Astrocyte (in vitro differentiated cells and primary cell): ENCODE measurements at places on chromosomes 4 and X. TPM values are rescaled to one million over a fixed set of nuclear protein-coding genes. Genes with fewer than 3 reads are reported as not detected.

- H3K4me1 ChIP-seq = peaks cover 12% of the 10 kb centered on the region
- H3K4me3 ChIP-seq = no peak overlapping the region
- peak; percentile 28 for DNase-seq
Measured at GRCh38 chr4:129355516-129355915, 259.6 kb downstream of the C4orf33 start.

- H3K4me3 ChIP-seq = no peak overlapping the region
- no peaks in the 10 kb centered on the region for H3K36me3 ChIP-seq
- no peaks in the 10 kb centered on the region for H3K27me3 ChIP-seq
- no peak overlapping the region for H3K27ac ChIP-seq
- DNase-seq = no peak
Measured at GRCh38 chr4:25449688-25450087, 72.6 kb downstream of the ANAPC4 start.

DNA sequence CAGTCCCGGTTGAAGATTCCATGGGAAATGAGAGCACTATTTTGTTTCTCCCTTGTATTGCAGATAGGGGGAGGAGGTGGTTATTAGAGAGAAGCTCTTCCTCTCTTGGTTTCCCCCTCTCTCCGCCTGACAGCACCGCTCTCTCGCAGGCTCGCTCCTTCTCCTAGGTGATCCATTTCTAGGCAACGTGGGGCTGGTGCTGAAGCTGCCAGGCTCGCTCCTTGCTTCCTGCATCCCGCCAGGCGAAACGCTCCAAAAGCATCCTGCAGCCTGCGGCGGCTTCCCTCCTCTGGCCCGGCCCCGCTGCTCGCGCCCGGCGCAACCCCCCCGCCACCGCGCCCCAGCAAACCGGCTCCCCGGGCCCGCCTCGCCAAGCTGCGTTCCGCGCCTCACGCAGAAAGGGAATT lies at the start of gene GRID2:
Gene GRID2, plus strand, starts transcription at position 346 of the 407 bp plus-strand sequence.
- H3K36me3 ChIP-seq = no peaks in the 10 kb centered on the region
- peak; percentile 6 for DNase-seq
- peaks cover 16% of the 10 kb centered on the region for H3K4me1 ChIP-seq
- H3K27ac ChIP-seq = no peak within 1 kb of the TSS
- peak within 1 kb of the TSS; percentile 59 for H3K4me3 ChIP-seq

DNA sequence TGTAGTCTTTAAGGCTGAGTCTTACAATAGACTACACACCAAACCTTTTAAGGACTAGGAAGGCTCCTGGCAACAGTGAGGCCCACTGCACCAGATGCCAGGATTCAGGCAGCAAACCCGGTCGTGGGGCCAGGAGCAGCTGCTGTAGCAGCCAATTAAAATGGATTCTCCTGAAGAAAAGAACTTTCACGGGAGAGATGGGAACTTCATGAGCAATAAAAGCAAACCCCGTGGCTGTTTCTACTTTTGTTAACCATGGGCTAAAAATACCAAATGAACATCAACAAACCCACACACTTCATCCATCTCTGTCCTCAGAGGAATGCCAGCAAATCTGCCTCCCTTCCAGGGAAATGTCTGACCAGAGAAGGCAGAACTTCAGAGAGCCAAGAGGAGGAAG lies 101.4 kb downstream of the BTC start:
- no peaks in the 10 kb centered on the region for H3K4me1 ChIP-seq
- H3K27me3 ChIP-seq = no peaks in the 10 kb centered on the region
- no peak overlapping the region for H3K4me3 ChIP-seq
- H3K27ac ChIP-seq = no peak overlapping the region

POU4F2 gene
- not detected in 2 replicates for total RNA-seq

DNA sequence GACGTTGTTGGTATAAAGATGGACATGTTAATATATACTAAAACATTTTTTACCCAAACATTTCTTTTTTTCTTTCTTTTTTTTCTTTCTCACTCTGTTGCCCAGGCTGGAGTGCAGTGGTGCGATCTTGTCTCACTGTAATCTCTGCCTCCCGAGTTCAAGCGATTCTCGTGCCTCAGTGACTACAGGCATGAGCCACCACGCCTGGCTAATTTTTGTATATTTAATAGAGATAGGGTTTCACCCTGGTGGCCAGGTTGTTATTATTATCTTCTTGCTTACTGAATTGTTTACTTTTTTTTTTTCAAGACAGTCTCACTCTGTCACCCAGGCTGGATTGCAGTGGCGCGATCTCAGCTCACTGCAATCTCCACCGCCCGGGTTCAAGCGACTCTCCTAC lies 68.8 kb downstream of the HOPX start:
- no peaks in the 10 kb centered on the region for H3K27me3 ChIP-seq
- no peaks in the 10 kb centered on the region for H3K36me3 ChIP-seq
- DNase-seq = no peak
- H3K4me1 ChIP-seq = peaks cover 9% of the 10 kb centered on the region
- H3K4me3 ChIP-seq = no peak overlapping the region

GPR50 gene
- 0.67 and 1.00 TPM in 2 replicates for total RNA-seq

DNA sequence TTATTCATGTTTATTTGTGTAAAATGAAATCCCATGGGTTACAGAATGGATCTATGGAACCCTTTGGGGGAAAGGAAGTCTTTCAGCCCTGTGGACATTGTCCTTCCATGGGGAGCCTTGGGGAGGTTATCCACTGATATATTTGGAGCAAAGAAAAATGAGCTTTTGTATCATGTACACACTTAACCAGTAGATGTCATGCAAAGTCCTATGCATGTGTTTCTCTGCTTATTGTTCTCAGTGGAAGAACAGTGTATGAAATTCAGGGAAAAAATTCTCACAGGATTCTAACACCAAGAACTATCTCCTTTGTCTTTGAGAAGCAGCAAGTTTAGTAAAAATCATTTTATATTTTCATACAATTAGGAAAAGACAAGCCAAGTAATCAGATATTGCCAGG lies 105.3 kb downstream of the DTHD1 start:
- no peak for DNase-seq
- no peaks in the 10 kb centered on the region for H3K36me3 ChIP-seq

GRCh38 chr4:155529272-155529671 lies 137.4 kb upstream of the GUCY1A1 start:
- DNase-seq = no peak
- H3K4me1 ChIP-seq = no peaks in the 10 kb centered on the region
- no peak overlapping the region for H3K27ac ChIP-seq

NPY2R gene
- 0.09 TPM in 1 of 2 replicates, not detected in the other for total RNA-seq

- no peaks in the 10 kb centered on the region for H3K27me3 ChIP-seq
- no peaks in the 10 kb centered on the region for H3K36me3 ChIP-seq
- no peak overlapping the region for H3K27ac ChIP-seq
- no peaks in the 10 kb centered on the region for H3K4me1 ChIP-seq
Measured at GRCh38 chrX:130336531-130336930, 3.2 kb upstream of the SLC25A14 start.

DNA sequence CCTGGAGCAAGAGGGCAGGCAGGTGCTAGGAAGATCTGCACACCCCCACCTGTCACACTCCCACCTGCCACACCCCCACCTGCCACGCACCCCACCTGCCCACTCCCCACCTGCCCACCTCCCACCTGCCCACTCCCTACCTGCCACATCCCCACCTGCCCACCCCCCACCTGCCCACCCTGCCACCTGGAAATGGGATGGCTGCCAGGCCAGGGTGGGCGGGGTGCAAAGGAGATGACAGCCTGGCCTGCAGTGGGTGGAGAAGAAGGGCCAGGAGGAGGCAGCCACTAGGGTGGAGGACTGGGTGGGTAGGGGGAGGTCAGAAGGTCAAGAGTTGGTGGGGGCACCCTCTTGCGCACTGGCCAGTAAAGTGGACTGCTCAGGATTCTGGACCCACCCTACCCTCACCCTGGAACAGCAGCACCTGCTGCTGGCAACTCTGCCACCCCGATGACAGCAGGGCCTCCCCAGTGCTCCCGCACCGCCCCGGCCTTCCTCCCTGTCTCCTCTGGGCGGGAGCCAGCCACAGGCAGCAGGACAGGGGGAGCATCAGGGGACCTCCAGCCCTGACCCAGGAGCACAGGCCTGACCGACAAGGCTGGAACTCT lies 66.8 kb upstream of the NKX1-1 start:
- no peaks in the 10 kb centered on the region for H3K4me1 ChIP-seq
- H3K4me3 ChIP-seq = no peak overlapping the region
- no peaks in the 10 kb centered on the region for H3K36me3 ChIP-seq
- DNase-seq = no peak
- H3K27ac ChIP-seq = no peak overlapping the region

DNA sequence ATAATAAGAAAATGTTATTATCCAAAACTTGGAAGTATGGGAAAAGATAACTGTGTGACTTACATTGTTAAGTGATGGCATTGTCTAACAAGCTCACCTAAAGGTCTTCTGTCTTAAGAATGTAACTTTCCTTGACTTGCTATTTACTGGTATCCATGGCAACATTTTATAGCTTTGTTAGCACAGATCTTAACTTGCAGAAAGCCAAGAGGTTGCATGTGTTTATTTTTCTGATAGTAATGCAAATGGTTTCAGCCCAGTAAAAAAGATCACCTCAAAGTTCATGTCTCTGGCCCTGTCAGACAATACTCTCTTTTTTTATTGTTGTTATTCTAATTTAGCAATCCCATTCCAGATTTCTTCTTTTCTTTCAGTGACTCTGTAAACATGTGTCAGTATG lies 425.3 kb downstream of the SPRY1 start:
- no peaks in the 10 kb centered on the region for H3K27me3 ChIP-seq
- H3K4me3 ChIP-seq = no peak overlapping the region
- peak; percentile 68 for DNase-seq
- no peak overlapping the region for H3K27ac ChIP-seq

- H3K36me3 ChIP-seq = no peaks in the 10 kb centered on the region
- peaks cover 3% of the 10 kb centered on the region for H3K27me3 ChIP-seq
- peak; percentile 99 for DNase-seq
- H3K4me3 ChIP-seq = no peak overlapping the region
Measured at GRCh38 chr4:16140879-16141249, 57.0 kb upstream of the PROM1 start.

DNA sequence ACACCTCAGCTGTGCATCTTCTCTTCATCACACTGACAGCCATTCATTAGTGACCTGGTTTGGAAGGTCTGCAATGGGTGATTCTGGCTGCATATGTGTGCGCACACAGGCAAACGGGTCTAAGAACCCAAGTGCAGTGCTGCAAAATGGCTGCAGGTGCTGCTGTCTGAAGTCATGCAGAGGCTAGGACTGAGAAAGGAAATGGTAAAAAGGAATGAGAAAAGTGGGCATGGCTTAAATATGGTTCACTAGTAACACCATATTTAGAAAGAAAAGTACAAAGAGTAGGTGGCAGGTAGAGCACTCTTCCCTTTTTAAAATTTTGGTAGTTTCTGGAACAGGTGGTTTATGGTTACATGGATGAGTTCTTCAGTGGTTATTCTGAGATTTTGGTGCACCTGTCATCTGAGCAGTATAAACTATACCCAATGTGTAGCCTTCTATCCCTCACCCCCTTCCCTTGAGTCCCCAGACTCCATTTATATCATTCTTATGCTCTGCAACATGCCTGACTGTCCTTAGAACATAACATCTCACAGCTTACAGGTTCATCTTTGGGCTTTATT lies 78.4 kb downstream of the CCNG2 start:
- H3K4me1 ChIP-seq = no peaks in the 10 kb centered on the region
- peaks cover 31% of the 10 kb centered on the region for H3K27me3 ChIP-seq
- no peak for DNase-seq
- no peak overlapping the region for H3K27ac ChIP-seq
- H3K36me3 ChIP-seq = no peaks in the 10 kb centered on the region

DNA sequence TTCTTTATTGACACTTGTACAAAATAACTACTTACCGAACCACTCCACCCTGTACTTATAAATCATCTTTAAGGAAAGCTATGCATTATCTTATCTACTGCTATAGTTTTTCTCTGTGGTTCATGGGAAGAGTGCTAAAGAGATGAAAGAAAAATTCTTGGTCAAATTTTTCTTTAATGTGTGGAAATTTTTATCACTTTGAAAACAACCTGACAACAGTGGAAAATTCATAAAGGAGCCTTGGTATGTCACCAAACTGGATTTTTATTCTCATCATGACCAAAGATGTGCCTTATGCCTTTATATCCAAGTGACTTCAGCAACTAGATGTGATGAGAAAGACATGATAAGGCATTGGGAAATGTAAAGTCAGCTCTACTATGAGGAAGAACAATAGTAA lies 67.2 kb upstream of the SPP1 start:
- H3K27ac ChIP-seq = no peak overlapping the region
- no peaks in the 10 kb centered on the region for H3K27me3 ChIP-seq
- no peak for DNase-seq
- H3K4me1 ChIP-seq = no peaks in the 10 kb centered on the region
- H3K36me3 ChIP-seq = no peaks in the 10 kb centered on the region

DNA sequence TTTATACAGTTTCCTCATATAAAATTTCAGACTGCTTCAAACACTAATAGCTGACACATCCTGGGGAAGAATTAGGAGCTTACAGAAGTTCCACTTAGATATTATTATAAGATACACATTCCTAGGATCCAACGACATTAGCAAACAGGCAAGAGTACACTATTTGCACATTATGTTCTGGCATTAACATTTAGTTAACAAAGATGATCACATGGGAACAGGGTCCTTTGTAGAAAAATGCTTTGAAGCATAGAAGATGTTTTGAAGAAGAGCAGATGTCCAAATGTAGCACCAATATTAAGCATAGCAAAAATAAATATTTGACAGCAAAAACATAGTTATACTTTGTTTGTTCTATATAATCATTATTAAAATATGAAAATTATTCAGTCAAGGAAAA lies 52.1 kb downstream of the BTC start:
- no peaks in the 10 kb centered on the region for H3K4me1 ChIP-seq
- H3K36me3 ChIP-seq = no peaks in the 10 kb centered on the region
- no peak overlapping the region for H3K27ac ChIP-seq
- no peak for DNase-seq
- H3K27me3 ChIP-seq = no peaks in the 10 kb centered on the region
- no peak overlapping the region for H3K4me3 ChIP-seq

GRCh38 chr4:139843641-139844040 lies 178.0 kb downstream of the MGST2 start:
- no peaks in the 10 kb centered on the region for H3K27me3 ChIP-seq
- no peak for DNase-seq
- no peak overlapping the region for H3K27ac ChIP-seq
- no peaks in the 10 kb centered on the region for H3K4me1 ChIP-seq

DNA sequence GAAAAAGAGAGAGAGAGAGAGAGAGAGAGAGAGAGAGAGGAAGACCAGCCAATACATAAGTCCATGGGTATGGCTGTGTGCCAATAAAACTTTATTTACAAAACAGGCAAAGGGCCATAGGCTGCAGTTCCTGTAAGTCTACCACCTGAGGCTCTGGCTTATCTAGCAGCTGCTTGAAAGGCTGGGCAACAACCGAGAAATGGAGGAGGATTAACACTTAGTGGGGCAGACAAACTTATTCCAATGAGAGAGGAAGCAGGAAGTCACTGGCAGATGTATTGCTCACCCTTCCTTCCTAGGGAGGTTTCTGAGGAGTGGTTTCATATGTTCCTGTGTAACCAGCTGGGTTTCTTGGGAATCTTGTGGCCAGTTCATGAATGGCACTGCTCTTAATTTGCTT lies 4.7 kb upstream of the GPR143 start:
- DNase-seq = no peak
- no peaks in the 10 kb centered on the region for H3K4me1 ChIP-seq
- H3K27me3 ChIP-seq = peaks cover 4% of the 10 kb centered on the region
- H3K36me3 ChIP-seq = no peaks in the 10 kb centered on the region
- no peak overlapping the region for H3K27ac ChIP-seq
- H3K4me3 ChIP-seq = no peak overlapping the region

GRCh38 chrX:56505866-56506265 lies 57.6 kb upstream of the UBQLN2 start:
- H3K4me1 ChIP-seq = no peaks in the 10 kb centered on the region
- no peak overlapping the region for H3K27ac ChIP-seq
- H3K4me3 ChIP-seq = no peak overlapping the region
- no peaks in the 10 kb centered on the region for H3K27me3 ChIP-seq

- H3K36me3 ChIP-seq = no peaks in the 10 kb centered on the region
- H3K4me3 ChIP-seq = no peak overlapping the region
- no peak overlapping the region for H3K27ac ChIP-seq
- DNase-seq = peak; percentile 66
Measured at GRCh38 chr4:18844726-18845125, 823.2 kb upstream of the LCORL start.
